ENCODE measurements at places on chromosomes 6 and 20.

- no peak for DNase-seq
Observed at GRCh38 chr20:11031300-11031699, 357.5 kb upstream of the JAG1 start.

- no peak for DNase-seq
Observed at GRCh38 chr6:162697872-162698403, 29.6 kb downstream of the PRKN start.

DNA sequence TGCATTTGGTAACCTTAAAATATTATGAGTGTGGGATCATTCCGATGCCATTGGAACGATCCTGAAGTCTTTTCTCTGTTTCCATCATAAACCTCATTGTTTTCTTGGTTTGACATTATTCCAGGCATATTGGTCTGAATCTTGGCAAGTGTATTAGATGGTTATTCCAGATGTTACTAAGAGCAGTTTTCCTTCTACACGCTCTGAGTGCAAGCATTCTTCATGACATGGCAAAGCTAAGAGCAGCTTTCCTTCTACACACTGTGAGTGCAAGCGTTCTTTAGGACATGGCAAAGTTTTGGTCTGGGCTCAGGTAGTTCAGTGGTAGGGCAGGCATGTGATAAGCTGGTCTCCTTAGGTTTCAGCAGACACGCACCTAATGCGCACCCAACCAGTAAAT, 53.0 kb downstream of the SMOC2 start:
- DNase-seq: no peak

DNA sequence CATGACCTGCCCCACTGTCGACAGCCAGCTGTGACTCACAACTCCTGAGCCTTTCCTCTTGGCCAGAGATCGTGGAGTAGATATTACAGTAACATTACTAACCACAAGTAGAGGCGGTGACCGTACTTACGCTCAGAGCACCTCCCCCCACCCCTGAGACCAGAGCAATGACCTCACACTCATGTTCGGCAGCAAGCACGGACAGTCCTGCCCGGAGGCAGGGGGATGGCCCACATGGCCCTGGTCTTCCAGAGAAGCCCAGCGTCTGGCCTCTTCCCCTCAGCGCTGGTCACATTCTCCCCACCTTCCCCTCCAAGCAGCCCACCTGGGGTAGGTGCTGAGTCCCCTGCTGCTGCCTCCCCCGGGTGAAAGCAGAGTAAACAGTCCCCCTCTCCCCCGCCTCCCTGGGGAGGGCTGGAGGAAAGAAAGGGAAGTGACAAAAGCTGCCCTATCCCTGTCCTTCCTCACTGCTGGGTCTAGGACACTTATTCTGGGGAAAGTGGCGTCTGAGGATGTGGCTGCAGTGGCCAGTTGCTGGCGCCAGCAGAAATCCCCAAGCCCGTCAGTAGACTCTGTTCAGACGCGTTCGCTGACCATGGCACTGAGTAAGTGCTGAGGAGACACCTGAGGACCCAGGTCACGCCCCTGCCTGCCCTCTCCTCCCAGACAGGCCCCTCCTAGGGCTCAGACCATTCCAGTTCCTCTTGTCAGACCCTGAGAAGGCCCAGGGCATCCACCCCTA, 68.5 kb downstream of the MRPL14 start:
- DNase-seq: no peak

DNA sequence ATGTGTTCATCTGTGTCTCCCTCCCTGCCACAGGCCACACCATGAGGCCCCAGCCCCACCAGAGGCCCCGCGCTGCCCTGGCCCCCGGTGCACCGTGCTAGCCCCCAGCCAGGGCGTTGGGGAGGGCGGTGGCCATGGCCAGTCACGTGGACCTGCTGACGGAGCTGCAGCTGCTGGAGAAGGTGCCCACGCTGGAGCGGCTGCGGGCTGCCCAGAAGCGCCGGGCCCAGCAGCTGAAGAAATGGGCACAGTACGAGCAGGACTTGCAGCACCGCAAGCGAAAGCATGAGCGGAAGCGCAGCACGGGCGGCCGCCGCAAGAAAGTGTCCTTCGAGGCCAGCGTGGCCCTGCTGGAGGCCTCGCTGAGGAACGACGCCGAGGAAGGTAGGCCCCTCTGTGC, 30.3 kb downstream of the PPP1R16B start:
- DNase-seq: peak; percentile 70

DNA sequence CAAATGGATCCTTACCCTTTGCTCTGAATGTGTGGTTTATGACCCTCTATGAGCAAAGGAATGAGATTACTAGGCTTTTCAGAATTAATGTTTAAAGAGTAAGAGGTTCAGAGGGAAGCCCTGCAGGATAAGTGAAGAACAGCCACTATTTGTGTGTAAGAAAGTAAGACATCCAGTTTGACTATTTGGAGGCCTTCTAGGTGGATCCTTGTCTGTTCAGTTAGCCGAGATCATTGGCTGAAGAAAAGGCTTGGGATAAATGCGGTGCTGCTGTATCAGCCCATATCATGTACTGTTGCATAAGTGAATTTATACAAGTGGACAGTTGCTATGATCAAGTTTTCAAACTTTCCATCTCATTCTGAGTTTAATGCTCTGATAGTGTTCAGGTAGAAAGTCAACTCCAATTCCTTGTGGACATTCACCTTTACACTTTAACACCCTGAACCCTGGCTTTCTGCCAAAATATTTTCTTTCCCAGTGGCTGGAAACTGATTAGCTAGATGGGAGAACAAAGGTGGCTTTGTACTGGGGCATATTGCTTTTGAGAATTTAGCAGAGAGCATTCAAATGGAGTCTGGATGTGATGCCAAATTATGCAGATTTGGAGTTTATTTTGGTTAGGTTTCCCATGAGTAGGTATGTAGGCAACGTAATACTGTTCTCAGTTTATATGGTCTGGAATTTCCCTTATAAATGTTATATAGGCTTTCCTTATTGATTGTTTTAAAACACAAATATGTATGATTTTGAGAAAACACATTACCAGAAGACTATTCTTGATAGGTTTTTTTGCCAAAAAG, 15.0 kb downstream of the PARD6B start:
- no peak for DNase-seq

- DNase-seq: no peak
Observed at GRCh38 chr6:170003451-170004160, 252.2 kb downstream of the ERMARD start.

DNA sequence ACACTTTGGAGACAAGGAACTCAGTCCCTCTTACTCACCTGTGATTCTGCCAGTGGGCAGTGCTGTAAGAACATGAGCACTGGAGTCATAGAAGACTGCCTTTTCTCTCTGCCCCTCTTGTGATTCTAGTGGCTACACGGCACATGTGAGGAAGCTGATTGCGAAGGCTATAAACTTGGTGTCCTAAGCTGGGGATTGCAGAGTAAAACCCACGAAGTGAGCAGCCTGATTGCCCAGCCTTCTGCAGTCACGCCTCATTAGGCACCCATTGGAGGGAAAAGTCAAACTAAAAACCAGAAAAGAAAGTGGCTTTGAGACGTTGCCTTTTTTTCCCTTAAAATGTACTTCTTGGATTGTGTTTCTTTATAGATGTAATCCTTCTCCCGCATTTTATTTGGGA, 748.4 kb upstream of the CHD6 start:
- DNase-seq: no peak

- DNase-seq: no peak
Observed at GRCh38 chr6:139253656-139254055, 38.1 kb downstream of the TXLNB start.

GRCh38 chr20:17500826-17501225, 30.4 kb downstream of the BFSP1 start:
- no peak for DNase-seq

GRCh38 chr6:160198606-160199211, 59.9 kb downstream of the SLC22A2 start:
- no peak for DNase-seq

DNA sequence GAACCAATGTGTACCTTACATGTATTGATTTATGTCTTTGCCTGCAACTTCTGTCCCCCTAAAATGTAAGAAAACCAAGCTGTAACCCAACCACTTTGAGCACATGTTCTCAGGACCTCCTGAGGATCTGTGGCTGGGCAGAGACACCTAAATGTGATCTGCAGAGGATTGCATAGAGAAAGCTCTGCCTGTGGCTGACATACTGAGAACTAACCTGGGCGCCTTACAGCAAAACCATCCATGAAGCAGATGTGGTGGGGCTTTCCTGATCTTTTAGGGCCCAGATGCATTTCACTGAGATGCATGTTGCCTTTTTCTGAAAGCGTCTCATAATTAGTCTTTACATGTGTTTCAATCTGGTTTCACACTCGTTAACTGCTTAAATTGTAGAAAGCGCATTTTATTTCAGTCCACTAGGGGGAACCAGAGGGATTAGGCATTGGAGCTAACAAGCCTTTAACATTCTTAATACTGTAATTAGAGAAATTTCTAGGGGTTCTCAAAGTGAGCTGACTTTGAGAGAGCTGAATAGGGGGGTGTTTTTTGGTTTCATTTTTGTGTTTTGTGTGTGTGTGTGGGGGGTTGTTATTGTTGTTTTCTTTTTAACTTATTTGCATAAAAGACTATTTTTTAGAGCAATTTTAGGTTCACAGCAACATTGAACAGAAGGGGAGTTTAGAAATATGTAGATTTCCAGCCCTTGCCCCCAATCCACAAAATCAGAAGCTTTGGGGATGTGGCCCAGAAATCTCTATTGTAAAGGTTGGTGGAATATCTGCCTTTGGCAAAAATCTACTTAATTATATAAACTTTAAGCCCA, 50.9 kb upstream of the FAM184A start:
- peak; percentile 56 for DNase-seq

- peak; percentile 69 for DNase-seq
Observed at GRCh38 chr20:3000852-3001523, 42.4 kb upstream of the GNRH2 start.
